OCI-M1 (cell line): ENCODE measurements at places on chromosomes 3 and 15.

- DNase-seq, result peak; percentile 50
Measured at GRCh38 chr3:79994397-79994796, 226.6 kb upstream of the ROBO1 start.

- no peak for DNase-seq
Measured at GRCh38 chr3:157769378-157769777, 266.2 kb upstream of the VEPH1 start.

- no peak for DNase-seq
Measured at GRCh38 chr3:55718521-55718921, 231.4 kb upstream of the WNT5A start.

DNA sequence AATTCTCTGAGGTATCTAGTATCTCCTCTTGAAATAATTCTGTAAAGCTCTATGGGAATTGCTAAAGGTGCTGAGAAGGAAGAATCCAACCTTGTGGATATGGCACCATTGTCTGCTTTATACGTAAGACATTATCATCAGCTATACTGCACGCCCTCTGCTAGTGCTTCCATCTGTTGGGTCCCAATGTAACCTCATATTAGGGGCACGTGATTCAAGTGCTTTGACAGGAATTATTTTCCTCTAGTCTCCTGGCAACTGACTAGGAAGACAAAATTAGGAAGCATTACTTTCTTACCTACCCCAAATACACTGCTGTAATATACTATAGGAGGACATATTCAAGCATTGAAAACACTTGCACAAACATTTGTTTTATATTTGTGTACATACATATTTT lies 24.0 kb downstream of the COPS2 start:
- no peak for DNase-seq

GRCh38 chr15:56963710-56964109 lies 45.3 kb downstream of the TCF12 start:
- DNase-seq, result no peak

DNA sequence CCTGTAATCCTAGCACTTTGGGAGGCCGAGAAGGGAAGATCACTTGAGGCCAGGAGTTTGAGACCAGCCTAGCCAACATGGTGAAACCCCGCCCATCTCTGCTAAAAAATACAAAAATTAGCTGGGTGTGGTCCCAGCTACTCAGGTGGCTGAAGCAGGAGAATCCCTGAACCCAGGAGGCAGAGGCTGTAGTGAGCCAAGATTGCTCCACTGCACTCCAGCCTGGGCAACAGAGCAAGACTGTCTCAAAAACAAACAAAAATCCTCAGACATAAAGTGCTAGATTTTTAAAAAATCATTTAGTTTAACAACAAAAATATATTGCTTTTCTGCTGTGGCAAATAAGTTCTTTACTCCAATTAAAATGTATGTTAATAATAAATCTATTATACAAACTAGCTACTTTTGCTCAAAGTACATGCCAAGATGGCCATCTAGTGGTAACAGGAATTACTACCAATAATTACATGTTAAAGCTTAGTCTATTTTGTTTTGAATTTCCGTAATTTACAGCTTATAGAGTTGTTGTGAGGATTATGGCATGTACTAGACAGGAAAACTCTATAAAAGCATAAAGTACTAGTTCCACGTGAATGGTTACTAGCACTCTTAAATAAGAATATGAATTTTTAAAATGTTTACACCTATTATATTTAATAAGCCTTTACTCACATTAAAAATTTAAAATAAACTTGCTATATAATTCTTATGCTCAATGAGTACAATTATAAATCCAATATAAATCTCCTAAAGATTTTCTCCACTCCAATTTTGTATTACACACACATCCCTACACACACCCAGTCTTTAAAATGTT lies 39.0 kb downstream of the GABPB1 start:
- peak; percentile 81 for DNase-seq

DNA sequence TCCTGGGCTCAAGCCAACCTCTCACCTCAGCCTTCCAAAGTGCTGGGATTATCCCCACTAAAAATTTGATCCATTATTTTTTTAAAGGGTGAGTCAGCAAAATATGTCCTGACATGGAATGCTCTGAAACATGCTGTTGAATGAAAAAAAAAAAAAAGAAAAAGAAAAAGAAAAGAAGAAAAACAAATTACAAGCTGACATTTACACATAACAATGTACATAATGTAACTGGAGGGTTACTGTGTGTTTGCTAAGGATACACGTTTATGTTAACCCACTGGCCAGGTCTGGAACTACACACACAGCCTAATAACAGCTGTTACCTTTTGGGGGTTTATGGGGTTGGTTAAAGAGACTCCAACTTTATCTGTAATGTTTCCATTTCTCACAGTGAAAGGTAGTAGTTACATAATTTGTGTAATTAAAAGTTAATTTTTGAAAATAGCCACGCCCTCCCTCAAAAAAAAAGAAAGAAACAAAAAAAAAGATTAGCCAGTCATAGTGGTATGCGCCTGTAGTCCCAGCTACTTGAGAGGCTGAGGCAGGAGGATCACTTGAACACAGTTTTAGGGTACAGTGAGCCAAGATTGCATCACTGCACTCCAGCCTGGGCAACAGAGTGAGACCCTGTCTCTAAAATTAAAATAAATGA lies 3.1 kb upstream of the MESP2 start:
- no peak for DNase-seq

DNA sequence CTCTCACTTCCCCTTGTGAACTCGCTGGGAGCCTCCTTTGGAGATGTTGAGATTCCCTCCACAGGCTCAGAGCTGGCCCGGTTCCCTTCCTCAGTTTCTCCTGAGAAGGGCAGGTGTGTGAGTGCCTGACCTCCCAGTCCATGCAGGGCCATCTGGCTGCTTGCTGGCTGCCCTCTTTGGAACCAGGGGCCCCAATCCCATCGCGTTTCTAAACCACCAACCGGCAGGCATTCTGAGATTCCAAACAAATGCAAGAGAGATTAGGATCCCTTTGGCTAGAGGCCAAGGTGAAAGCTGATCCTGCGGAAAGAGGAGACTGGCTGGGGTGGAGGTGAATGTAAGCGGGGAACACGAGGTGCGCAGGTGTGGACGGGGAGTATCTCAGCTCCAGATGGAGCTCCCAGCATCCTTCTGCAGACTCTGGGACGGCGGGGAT lies 2.9 kb upstream of the PRRT3 start:
- no peak for DNase-seq

DNA sequence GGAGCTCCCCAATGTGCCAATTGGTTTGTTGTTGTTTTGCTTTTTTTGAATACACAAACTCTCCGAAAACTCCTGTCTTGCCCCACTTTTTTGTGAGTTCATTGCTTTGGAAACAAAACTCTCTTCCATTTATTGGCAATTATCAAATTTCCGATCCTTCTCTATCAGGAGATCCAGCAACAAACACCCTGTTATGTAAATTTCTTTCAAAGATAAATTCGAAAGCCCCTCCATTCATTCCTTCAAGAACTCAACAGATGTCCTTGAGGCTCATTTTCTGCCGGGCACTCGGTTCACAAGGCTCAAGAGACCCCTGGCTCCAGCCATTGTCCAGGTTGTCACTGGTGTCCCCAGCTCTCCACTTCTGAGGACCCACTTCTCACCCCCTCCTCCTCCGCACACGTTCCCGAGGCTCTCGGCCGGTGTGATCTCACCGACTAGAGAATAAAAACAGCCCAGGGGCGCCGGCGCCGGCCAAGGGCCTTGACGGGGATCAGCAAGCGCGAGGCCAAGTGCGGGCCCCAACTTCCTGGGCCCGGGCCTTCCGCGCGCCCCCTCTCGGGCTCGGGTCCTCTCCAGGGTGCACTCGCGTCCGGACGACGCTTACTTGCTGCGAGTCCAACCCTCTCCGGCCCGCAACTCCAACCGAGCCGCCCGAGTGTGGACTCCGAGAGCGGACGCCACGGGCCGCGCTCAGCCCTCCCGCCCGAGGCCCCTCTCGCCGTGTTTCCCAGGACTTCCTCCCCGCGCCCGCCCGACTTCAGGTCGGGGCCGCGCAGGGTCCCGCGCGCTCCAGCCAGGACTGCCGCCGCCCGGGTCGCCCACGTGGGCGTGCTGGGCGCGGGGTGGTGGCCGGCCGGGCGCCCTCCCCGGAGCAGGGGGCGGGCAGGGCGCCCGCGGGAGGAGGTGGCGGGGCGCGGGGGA lies 533 bp upstream of the SMAD3 start:
- DNase-seq, result no peak

- no peak for DNase-seq
Measured at GRCh38 chr3:45178183-45179023, 32.2 kb upstream of the CDCP1 start.

GRCh38 chr3:52689151-52689550 lies 3.3 kb downstream of the GNL3 start:
- no peak for DNase-seq
